ENCODE measurements at places on chromosomes 3 and 15.

GRCh38 chr15:47516558-47516957, 200.7 kb upstream of the SEMA6D start:
- DNase-seq = no peak

DNA sequence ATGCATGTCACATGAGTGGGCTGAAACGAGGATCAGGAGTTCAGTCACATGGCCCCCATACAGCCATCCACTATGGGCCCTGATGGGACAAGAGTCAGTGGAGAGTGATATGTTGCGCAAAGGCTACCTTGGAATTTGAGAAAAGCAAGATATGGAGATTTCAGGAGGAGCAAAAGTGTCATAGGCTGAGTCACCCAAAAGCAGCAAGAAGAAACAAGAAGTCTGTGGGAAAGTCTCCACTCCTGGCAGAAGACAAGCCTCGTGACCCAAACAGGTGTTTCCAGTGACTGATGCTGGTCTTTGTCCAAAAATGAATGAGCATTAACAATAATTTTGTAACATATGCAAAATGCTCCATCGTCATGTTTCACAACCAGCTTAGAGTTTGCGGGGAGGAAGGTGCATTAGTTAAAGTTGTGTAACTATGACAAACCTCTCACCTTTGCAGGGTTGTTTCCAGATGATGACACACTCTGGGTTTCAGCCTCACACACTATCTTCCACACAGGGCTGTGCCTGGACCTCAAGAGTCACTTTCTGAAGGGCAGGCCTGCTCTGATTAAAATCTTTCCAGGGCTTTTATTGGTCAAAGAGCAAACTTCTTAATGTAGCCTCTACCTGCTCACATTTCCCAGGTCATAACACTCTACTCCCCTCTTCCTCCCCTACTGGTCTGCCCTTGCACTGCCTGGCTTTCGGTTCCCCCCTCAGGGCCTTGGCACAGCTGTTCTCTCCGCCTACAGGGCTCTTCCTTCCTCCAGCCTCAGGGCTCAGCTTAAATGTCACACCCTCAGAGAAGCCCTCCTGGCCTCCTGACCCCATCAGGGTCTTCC, 3.9 kb upstream of the DNASE1L3 start:
- no peak for DNase-seq

DNA sequence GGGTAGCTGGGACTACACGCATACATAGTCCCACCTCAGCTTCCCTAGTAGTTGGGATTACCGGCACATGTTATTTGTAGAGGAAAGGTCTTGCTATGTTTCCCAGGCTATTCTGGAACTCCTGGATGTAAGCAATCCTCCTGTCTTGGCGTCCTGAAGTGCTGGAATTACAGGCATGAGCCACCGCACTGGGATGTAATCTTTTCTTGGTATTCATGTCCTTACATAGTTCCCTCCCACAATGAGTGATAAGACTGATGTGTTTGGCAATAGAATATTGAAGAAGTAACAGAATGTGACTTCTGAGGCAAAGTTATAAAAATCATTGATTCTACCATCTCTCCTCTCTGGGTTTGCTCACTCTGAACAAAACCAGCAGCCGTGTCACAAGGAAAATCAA, 22.7 kb upstream of the ALCAM start:
- no peak for DNase-seq

- DNase-seq = no peak
Measured at GRCh38 chr3:99858469-99858868, 40.8 kb downstream of the CMSS1 start.

- no peak for DNase-seq
Measured at GRCh38 chr3:81105789-81106488, 655.5 kb downstream of the GBE1 start.

GRCh38 chr3:105781871-105782270, 86.9 kb downstream of the CBLB start:
- DNase-seq = no peak

DNA sequence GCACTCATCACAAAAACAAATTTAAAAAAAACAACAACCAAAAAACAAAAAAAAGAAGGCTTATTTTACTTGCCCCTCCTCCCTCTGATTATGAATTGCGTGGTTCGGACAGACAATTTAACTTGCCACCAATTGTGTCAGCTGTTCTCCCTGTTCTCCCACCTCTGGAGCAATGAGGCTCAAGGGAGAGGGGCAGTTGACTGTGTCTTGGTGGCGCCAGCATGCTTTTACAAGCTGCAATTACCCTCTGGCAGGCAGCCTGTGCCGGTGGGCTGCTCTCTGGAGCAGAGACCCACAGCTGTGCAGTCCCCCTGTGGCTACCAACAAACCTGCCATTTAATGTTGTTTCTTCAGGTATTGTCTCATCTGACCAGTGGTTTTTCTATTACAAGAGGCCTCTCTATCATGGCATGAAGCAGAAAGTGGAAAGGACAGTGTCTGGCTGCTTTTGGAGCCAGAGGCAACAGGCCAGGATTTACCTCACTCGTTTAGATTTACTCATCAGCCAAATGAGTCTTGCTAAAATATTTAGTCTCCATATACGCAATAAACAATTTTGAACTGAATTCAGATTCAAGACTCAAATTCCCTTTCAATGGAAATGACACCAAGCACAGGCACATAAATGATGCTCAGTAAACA, 192.0 kb upstream of the TPRG1 start:
- no peak for DNase-seq

GRCh38 chr3:129281726-129282125, 3.1 kb downstream of the HMCES start:
- DNase-seq = no peak

GRCh38 chr3:163490119-163490518, 1588.2 kb downstream of the SI start:
- DNase-seq = peak; percentile 24

GRCh38 chr15:92079047-92079446, 225.5 kb downstream of the SLCO3A1 start:
- no peak for DNase-seq

DNA sequence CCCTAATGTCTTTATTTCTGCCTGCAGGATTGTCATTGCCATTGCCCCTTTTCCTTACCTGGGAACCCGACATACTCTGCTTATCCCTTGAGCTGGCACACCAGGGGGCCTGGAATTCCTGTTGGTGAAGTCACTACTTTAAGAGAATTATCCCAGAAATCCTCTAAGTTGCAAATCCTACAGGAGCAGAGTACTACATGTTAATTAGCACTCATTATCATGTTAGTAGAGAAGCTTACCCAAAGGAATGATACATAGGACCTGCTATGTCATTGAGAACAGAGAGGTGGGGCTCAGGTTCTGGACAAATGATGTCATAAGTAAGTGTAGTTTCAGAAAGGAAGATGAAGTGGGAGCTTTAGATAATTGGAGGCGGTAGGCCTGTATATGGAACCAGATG, 27.4 kb downstream of the SCG5 start:
- DNase-seq = no peak

GRCh38 chr3:135166266-135166825, 371.3 kb downstream of the EPHB1 start:
- DNase-seq = no peak

GRCh38 chr15:39774688-39775267, 7.9 kb downstream of the FSIP1 start:
- no peak for DNase-seq

All from endothelial cell (in vitro differentiated cells).